Stimulated activated CD4-positive, alpha-beta T cell treated with anti-CD3 and anti-CD28 coated beads, Interleukin-12 subunit alpha, Interleukin-12 subunit beta, amount 100 ng/mL, for 4 hours (primary cell): ENCODE measurements at places on chromosomes 2 and 18.

- no peak for DNase-seq
Measured at GRCh38 chr2:64090264-64090663, 54.0 kb downstream of the PELI1 start.

GRCh38 chr2:39913648-39914461, 134.8 kb upstream of the THUMPD2 start:
- DNase-seq: no peak

DNA sequence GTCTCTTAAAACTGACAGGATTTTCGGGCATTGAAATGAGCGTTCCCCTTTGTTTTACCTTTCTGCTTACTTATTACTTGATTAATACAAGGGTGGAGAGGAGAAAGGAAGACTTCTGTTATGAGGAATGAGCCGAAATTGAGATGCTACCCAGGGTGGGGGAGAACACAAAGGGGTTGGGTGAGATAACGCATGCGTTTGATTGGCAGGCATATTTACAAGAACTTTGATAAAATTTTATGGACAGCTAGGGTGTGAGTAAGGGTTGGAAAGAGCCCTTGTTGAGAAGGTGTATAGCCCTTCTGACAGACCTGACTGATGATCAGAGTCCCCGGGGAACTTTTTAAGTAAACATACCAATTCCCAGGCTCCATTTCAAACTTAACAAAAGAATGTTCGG, 1.8 kb downstream of the RNF138 start:
- no peak for DNase-seq

GRCh38 chr2:104378853-104379374, 475.0 kb upstream of the POU3F3 start:
- peak; percentile 2 for DNase-seq

GRCh38 chr2:64260817-64261216, 116.6 kb upstream of the PELI1 start:
- DNase-seq: peak; percentile 12

DNA sequence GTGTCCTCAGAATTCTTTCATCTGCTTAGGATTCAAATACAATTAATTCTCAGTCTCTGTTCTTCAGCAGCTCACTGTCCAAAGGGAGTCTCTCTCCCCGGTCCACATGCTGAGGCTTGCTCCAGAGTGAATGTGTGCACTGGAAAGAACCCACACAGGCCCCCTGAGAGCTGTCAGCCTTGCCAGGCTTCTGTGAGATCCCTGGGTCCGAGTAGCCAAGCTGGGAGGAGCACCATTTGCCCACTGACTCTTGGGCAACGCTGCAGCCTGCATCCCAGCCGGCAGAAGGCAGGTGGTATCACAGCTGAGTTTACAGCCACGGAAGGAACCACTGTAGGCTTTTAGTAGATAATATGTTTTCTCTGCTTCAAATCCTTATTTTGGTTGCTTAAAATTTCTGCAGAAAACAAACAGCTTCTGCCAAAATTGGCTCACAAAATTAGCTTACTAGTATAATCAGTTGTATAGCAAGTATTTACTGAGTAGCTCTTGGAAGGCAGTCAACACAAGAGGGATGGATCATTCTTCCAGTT, 21.4 kb upstream of the LTBP1 start:
- no peak for DNase-seq

DNA sequence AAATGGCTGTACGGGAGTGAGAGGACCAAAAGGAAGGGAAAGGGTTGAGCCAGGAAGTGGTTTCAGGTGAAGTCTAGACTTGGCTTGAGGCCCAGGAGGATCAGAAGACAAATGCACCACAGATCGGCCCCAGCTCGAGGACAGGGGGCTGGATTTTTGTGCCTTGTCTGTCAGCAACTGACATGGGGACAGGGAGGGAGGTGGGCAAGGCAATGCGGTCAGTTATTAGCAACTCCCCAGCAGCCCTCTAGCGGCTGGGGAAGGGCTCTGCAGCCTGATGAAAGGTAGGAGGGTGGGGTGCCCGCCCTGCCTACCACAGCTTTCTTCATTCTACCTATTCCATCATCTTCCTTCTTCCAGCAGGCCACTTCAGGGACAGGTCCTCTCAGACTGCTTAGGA, 50.0 kb downstream of the CPO start:
- peak; percentile 8 for DNase-seq

DNA sequence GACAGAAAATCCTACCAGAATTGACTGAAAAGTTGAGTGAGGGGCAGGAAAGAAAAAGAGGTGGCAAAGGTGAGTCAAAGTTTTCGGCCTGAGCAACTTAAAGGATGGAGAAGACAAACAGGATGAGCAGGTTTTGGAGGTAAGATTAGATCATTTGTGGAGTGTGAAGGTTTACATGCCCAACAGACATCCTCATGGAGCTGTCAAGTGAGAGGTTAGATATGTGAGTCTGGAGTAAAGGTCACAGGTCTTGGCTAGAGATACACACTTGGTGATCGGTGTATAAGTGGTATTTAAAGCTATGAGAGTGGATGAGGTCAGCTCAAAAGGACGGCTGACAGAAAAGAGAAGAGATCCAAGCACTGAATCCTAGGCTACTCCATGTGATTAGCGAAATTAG, 11.1 kb upstream of the MYL12A start:
- no peak for DNase-seq

- DNase-seq: no peak
Measured at GRCh38 chr2:199509403-199509802, 51.7 kb upstream of the SATB2 start.

- no peak for DNase-seq
Measured at GRCh38 chr2:25349397-25349796, 7.7 kb upstream of the DNMT3A start.
